ENCODE measurements at places on chromosomes 11 and 22.

GRCh38 chr11:70315716-70316115 is 45.2 kb downstream of the PPFIA1 start:
- no peak for DNase-seq

- DNase-seq, result no peak
These were observed 709 bp upstream of the ST3GAL4 start for GRCh38 chr11:126354631-126355323.

GRCh38 chr22:43488031-43488866 is 76.4 kb downstream of the MPPED1 start:
- no peak for DNase-seq

DNA sequence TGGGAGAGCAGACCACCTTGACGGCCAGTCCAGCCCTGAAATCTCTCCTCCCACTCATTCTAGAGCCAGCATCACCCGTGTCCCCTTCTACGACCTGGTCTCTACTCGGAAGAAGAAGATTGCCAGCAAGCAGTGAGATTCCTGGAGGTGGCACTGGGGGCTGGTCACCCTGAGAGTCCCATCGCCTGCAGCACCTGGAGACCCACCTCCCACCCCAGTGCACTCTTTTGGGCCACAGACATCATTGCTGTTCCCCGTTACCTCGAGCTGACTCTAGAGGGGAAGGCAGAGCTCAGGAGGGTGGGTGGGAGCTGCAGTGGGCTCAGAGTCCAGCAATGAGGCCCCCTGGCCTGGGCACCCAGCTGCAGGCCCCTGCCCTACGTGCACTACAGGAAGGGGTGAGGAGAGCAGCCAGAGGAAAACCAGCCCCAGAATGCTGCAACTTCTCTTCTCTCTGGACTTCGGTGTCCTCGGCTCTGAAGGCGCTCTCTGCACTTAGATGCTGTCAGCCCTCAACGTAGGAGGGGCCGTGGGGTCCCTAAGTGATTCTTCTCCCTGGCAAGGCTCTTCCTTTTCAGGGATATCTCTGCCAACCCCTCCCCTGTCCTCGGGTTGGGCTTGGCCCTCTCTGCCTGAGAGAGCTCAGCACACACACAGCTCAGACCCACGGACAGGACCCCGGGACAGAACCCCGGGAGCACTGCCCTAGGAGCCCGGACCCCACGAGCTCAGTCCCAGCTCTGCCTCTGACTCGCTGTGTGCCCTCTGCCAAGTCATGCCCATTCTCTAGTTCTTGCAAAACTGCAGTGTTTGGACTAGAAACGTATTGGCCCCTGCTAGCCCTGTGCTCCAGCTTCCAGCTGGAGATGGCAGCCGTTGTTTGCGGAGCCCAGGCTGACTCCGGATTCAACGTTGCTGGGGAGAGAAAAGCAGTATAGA is 31.3 kb downstream of the CYTH4 start:
- no peak for DNase-seq

GRCh38 chr11:112529071-112529470 is 268.4 kb upstream of the PLET1 start:
- DNase-seq, result no peak

- no peak for DNase-seq
These were observed 366.9 kb downstream of the NTM start for GRCh38 chr11:131737357-131737756.

DNA sequence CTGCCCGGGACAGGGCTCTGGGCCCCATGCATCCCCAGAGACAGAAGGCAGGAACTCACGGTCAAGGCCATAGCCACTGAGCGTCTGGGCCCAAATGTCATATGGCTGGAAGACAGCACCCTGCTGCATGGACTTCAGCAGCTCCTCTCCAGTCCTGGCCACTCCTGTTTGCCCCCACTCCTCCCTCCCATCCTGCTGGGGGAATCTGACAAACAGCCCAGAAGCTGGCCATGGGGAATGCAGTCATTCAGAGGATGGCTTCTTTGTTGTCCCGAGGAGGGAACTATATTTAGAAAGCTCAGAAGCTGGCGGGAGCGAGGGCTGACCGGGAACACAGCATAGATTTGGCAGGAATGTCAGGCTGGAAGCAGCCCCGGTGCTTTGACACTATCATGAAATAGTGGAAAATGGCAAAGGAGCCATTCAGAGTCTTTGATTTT is 35.0 kb downstream of the DKK3 start:
- DNase-seq, result no peak

- DNase-seq, result no peak
These were observed 30.8 kb downstream of the GLYATL2 start for GRCh38 chr11:58813693-58814092.

GRCh38 chr11:126345283-126345682 is 10.2 kb upstream of the ST3GAL4 start:
- DNase-seq, result no peak

GRCh38 chr22:26890870-26891269 is 233.5 kb downstream of the MIAT start:
- no peak for DNase-seq

DNA sequence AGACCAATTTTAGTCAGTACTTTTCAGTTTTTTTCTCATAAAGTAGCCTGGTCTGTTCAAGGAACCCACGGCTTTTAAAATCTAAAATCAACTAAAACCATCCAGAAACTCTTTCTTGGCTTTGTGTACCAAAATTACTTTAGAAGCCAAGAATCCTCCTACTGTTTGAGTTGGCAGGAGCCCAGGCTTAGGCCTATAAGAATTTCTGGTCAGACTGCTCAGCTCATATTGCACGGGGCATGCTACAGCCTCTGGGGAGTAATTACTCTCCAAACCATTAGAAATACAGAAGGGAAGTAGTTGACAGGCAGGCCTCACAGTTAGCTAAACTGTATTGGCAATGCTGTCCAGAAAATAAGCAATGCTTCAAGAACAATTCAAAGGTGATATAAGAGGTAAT is 1862.9 kb upstream of the RAG2 start:
- DNase-seq, result no peak

Measured in GOT3 (cell line).